Activated gamma-delta T cell (primary cell): ENCODE measurements at places on chromosomes 6 and 20.

DNA sequence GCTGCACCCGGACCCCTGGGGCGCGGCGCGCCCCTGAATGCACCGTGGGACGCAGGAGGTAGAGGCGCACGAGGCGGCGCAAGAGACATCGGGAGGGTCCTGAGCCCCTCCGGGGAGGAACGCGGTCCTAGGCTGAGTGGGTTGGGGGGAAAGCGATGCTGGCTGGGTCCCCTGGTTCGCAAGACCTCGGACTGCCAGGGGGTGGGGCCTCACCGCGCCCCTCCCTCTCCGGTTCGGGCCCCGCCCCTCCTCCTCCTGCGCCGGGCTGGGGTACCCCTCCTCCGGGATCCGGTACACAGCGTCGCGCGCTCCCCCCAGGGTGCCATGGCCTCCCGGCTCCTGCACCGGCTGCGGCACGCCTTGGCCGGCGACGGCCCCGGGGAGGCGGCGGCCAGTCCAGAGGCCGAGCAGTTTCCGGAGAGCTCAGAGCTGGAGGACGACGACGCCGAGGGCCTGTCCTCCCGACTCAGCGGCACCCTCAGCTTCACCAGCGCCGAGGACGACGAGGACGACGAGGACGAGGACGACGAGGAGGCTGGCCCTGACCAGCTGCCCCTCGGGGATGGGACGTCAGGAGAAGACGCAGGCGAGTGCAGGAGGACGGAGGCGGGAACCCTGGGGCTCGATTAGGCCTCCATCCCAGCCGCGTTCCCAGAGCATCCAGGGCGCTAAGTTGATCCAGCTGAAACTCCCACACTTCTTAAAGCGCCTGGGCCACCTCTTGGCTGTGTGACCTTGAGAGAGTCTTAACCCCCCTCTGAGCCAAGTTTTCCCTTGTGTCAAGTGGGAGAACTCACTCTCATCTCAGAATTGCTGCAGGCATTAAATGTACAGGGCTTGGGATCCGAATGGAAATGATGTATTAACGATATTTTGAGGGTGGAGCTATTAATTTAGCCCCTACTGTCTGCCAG is 541 bp downstream of the SNX21 start:
- no peak for DNase-seq

DNA sequence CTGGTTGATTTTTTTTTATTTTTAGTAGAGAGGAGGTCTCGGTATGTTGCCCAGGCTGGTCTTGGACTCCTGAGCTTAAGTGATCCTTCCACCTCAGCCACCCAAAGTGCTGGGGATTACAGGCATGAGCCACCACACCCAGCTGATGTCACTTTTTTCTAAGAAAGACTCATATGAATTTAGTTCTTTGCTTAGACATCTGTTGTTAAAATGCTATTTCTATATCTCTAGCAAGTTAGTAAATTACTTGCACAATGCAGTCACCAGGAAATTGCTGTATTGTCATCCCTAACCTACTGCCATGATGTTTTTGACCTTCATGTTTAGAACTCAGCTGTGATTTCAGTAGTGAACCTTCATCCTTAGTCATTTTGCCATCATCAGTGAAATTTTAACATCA is 5.7 kb downstream of the KDM1B start:
- DNase-seq = no peak

GRCh38 chr6:169800668-169801395 is 49.4 kb downstream of the ERMARD start:
- no peak for DNase-seq

- DNase-seq = no peak
These were observed 21.1 kb downstream of the ELOVL2 start for GRCh38 chr6:11023032-11023431.

- no peak for DNase-seq
These were observed 1.4 kb downstream of the METTL24 start for GRCh38 chr6:110356778-110357177.

- no peak for DNase-seq
These were observed 27.4 kb upstream of the MAPRE1 start for GRCh38 chr20:32792316-32792715.

DNA sequence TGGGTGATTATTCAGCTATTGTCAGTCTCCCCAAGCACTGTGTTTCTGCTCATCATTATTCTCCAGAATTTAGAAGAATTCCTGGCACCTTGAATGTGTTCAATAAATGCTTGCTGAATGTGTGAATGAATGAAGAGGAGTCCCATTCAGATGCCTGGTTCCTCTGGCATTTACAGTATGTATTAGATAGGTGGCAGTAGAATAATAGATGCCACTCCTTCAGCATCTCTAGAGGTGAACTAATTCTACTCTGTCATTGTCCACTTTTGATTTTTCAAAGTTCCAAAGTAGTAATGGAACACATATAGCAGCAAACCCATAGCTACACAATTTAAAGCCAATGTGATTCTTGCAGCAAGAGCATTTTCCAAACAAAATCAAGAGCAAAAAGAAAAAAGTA is 118.9 kb upstream of the CEP162 start:
- DNase-seq = no peak

- DNase-seq = no peak
These were observed 168.4 kb upstream of the TNFAIP3 start for GRCh38 chr6:137698636-137699030.
